ENCODE measurements at places on chromosomes 2 and 18.

- no peak for DNase-seq
Observed at GRCh38 chr2:149383340-149383739, 53.0 kb downstream of the LYPD6 start.

DNA sequence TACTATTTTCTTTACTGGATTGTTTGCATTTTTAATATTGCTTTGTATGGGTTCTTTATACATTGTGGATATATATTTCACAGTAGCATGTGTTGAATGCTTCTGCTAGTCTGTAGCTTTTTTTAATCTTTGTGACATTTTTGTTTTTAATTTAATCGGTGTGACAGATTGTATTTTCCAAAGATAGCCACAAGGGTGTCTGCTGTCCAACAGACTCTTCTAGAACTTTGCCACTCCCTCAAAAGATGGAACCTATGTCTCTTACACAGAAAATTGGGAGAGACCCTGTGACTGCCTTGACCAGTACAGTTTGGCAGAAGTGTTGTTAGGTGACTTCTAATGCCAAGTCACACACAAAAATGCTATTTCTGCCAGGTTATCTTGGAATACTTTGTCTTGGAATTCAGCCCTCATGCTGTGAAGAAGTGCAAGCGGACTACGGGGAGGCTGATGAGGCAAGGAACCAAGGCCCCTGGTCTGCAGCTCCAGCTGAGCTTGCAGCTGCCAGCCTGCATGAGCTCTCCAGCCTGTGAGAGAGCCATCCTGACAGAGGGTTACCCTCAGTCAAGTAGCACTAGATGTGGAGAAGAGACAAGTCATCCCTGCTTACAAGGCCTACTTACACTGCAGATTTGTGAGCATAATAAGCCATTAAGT lies 110.8 kb downstream of the TDRD15 start:
- no peak for DNase-seq

DNA sequence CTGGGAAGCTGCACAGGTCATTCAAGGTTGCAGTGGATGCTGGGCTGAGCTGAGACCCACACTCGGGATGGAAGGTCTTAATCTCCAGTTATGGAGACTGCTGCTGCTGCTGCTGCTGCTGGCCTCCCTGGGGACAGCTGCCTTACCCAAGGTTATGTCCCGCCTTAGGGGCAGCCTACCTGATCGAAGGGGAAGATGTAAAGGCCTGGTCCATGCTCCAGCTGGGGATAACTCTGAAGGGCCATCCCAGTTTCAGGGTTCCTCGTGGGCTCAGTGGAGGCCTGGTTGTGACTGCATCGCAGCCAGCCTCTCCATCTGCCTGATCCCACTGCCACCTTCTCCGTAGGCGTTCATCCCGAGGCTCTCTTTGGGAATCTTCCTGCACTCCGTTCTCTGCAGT lies 33.0 kb downstream of the RHOB start:
- DNase-seq: no peak

DNA sequence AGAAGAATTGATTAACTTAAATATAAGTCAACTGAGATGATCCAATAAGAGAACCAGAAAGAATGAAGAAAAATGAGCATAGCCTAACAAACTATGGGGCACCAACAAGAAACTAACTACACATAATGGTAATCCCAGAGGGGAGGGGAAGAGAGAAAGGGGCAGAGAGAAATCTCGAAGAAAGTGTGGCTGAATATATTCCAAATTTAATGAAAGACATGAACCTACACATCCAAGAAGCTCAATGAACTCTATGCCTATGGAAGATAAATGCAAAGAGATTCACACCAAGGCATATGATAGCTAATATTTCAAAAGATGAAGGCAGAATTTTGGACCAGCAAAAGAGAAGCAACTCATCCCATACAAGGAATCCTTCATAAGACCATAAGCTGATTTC lies 649.2 kb downstream of the ZEB2 start:
- no peak for DNase-seq

- no peak for DNase-seq
Observed at GRCh38 chr18:79438089-79438897, 42.6 kb downstream of the NFATC1 start.

DNA sequence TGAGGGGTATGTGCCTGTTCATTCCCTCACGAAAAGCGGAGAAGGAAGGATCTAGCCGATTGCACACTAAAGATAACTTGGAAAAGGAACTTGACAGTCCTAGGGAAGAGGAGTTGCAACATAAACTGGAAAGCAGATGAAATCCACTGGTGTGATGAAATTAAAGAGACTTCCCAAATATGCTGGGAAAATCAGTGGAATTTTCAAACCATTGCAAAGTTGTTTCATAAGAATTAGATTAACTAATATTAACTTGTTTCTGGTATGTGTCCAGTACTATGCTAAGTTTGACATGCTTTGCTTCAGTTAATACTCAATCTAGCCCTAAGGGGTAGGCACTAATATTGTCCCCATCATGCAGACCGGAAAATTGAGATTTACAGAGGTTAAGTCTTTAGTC lies 222.7 kb downstream of the IKZF2 start:
- DNase-seq: no peak

- DNase-seq: no peak
Observed at GRCh38 chr18:47036927-47037578, 1.6 kb upstream of the ELOA2 start.

GRCh38 chr2:238114331-238114841 lies 14.2 kb downstream of the ESPNL start:
- no peak for DNase-seq

DNA sequence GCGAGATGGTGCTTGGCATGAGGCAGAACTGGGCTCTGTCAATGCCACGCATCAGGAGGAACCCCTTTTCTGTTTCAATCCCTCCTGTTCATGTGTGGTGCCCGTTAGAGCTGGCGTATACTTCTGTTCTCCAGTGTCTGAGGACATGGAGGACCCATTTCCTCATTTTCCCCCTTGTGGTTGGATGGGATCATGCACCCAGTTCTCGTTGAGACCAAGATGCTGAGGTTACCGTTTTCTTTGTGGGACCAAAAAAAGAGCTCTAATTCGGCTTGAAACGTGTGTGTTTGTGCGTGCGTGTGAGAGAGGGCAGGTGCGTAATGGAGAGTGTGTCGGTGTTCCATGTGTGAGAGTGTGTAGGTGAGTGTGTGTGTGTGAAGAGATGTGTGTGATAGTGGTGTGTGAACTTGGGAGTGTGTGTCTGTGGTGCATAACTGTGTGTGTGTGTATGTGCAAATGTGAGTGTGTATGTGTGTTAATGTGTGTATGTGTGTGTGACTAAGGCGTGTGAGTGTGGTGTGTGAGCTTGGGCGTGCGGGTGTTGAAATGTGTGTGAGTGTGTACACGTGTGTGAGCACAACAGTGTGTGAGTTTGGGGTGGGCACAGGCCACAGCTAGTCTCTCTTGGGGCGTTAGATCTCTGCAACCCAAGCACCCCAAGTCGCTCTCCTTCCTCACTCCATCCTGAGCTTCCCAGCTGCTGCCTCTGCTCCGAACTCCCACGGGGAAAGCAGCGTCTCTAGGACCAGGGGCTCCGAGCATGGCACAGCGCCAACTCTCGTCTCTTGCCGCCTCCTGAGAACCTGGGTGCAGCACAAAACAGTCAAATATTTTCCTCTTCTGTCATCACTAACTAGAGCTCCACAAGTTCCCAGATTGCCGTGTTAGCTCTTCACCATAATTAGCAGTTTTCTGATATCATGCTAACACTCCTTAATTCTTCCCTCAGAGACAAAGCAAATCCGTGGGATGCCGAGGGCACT lies 75.8 kb downstream of the LONRF2 start:
- no peak for DNase-seq

All from H9 (cell line).